Memory B cell (primary cell): ENCODE measurements at places on chromosomes 11 and 22.

DNA sequence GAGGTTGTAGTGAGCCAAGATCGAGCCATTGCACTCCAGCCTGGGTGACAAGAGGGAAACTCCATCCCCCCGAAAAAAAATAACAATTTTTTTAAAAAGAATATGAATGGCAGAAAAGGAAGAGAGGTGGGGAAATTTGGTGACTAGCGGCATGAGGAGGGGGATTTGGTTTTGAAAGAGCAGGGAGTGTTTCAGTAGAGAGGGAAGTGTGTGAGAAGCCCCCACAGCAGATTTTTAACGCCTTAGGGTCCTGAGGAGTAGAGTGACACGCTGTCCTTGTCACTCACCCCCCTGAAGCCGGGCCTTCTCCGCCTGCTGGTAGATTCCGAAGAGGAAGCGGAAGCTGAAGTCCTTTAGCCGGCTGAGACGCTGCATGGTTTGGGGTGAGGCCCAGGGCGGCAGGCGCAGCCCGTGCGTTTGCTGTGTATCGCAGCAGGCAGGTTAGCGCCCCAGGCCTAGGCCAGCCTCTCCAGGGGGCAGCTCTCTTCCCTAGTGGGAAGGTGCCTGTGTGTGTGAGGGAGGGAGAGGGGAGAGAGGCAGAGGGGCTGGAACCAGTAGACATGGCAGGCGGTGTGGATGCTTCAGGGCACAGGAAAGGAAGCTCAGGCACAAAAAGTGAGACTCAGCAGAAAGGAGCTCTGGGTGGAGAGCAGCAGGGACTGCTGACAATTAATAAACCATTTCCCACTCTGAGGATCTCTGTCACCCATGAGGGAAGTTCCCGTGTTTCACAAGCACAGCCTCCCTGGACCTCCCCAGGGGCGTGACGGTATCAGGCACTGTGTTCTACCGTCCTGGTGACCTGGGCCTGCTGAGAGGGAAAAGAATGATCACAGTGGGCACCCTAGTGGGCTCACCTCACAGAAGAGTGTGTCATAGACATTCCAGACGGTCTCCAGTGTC lies 3.9 kb downstream of the ACP2 start:
- H3K27ac ChIP-seq: no peak overlapping the region
- no peaks in the 10 kb centered on the region for H3K27me3 ChIP-seq
- no peak for DNase-seq
- peaks cover 9% of the 10 kb centered on the region for H3K4me1 ChIP-seq

GRCh38 chr11:125957618-125958332 lies 11.9 kb downstream of the VSIG10L2 start:
- H3K36me3 ChIP-seq: peaks cover 1% of the 10 kb centered on the region
- no peaks in the 10 kb centered on the region for H3K4me1 ChIP-seq
- H3K27ac ChIP-seq: no peak overlapping the region
- peaks cover 4% of the 10 kb centered on the region for H3K27me3 ChIP-seq

DNA sequence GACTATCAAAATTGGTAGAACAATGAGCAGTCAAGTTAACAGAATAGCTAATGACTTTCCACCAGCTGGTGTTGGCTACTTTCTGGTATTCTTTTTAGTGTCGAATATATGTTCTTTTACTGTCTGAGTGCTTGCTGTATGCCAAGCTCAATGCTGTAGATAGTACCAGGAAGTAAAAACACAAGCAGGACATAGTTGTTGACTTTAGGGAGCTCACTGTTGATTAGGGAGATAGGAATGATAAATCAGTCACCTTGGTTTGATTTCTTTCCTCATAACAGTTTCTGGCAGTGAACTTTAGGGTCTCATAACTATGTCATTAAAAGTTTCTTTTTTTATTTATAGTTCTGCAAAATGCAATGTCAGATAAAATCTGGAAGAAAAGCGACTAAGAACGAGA lies 9.0 kb downstream of the HMGXB4 start:
- no peak for DNase-seq
- peaks cover 7% of the 10 kb centered on the region for H3K4me1 ChIP-seq
- H3K27ac ChIP-seq: no peak overlapping the region
- H3K36me3 ChIP-seq: peaks cover 38% of the 10 kb centered on the region
- H3K27me3 ChIP-seq: no peaks in the 10 kb centered on the region

DNA sequence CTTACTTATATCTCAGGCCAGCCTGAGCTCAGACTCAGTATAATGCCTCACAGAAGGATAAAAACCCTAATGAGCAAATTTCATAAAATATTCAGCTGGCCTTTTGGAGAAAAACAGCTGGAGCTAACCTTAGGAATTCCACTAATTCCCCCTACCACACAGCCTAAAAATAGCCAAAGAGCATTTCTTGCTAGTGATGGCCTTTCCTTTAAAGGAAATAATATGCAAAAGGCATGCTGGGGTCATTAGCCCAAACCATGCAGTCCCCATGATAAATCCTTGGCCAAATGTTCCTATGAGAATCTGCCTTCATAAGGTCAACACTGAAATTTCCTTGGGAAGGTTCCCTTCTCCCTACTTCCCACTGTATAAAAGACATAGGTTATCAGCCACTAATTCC lies 38.2 kb downstream of the SYTL2 start:
- H3K27ac ChIP-seq: no peak overlapping the region
- no peaks in the 10 kb centered on the region for H3K4me1 ChIP-seq
- no peak overlapping the region for H3K4me3 ChIP-seq
- peaks cover 11% of the 10 kb centered on the region for H3K27me3 ChIP-seq
- DNase-seq: no peak

DNA sequence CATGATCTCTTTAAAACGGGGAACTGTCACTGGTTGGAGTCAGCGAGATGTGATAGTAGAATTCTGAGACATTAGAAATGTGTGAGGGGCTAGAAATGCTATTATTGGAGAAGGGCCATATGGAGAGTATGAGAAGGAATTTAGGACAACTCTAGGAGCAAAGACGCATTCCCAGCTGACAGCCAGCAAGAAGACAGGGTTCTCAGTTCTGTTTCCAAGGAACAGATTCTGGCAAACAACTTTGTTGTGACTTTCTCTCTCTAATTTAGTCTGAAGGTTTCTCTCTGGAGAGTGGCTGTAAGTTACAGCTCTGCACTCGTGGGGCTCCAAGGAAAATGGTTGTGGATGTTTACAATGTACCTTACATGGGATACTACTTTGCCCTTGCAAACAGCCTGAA lies 876.3 kb downstream of the FAM181B start:
- H3K4me3 ChIP-seq: no peak overlapping the region
- no peak for DNase-seq
- peaks cover 4% of the 10 kb centered on the region for H3K27me3 ChIP-seq
- H3K4me1 ChIP-seq: no peaks in the 10 kb centered on the region
